ENCODE measurements at places on chromosomes 4 and X. TPM values are rescaled to one million over a fixed set of nuclear protein-coding genes. Genes with fewer than 3 reads are reported as not detected.

MAML3 gene
- 0.48 TPM for total RNA-seq

TIMM17B gene
- 53.1 TPM for total RNA-seq

LRRC66 gene
- under 0.01 TPM for total RNA-seq

SUPT20HL2 gene
- total RNA-seq = not detected

USP27X gene
- 2.2 TPM for total RNA-seq

FUNDC1 gene
- total RNA-seq = 11.3 TPM

PQBP1 gene
- 39.9 TPM for total RNA-seq

EPHA5 gene
- total RNA-seq = under 0.01 TPM

XAGE3 gene
- total RNA-seq = not detected

C4orf50 gene
- not detected for total RNA-seq

SPANXC gene
- total RNA-seq = not detected

MID1 gene
- total RNA-seq = 3.0 TPM

NPNT gene
- total RNA-seq = 1.1 TPM

ADH6 gene
- not detected for total RNA-seq

ZDHHC15 gene
- total RNA-seq = not detected

HGFAC gene
- total RNA-seq = not detected

GPR82 gene
- not detected for total RNA-seq

FMR1NB gene
- total RNA-seq = not detected

TBC1D8B gene
- total RNA-seq = 4.3 TPM

RNF212 gene
- total RNA-seq = 0.64 TPM

GNRHR gene
- total RNA-seq = not detected

SMPX gene
- total RNA-seq = not detected

FOXR2 gene
- not detected for total RNA-seq

GUCY1A1 gene
- 0.64 TPM for total RNA-seq

PITX2 gene
- not detected for total RNA-seq

FRAS1 gene
- 5.8 TPM for total RNA-seq

AKAP14 gene
- 0.64 TPM for total RNA-seq

HELT gene
- not detected for total RNA-seq

TTC29 gene
- not detected for total RNA-seq

H2BW2 gene
- not detected for total RNA-seq

GAGE12J gene
- total RNA-seq = not detected

CDKL2 gene
- total RNA-seq = 1.1 TPM

UGT2A1 gene
- total RNA-seq = not detected

ANXA10 gene
- total RNA-seq = 0.43 TPM

CT45A5 gene
- total RNA-seq = not detected

C4orf51 gene
- not detected for total RNA-seq

FRMD7 gene
- not detected for total RNA-seq

AKAP4 gene
- not detected for total RNA-seq
